ENCODE measurements at places on chromosomes 3 and 15.

GRCh38 chr3:14431917-14432834 is 29.8 kb downstream of the SLC6A6 start:
- DNase-seq = peak; percentile 95

GRCh38 chr3:135895106-135895733 is 70.3 kb upstream of the PPP2R3A start:
- DNase-seq = no peak

DNA sequence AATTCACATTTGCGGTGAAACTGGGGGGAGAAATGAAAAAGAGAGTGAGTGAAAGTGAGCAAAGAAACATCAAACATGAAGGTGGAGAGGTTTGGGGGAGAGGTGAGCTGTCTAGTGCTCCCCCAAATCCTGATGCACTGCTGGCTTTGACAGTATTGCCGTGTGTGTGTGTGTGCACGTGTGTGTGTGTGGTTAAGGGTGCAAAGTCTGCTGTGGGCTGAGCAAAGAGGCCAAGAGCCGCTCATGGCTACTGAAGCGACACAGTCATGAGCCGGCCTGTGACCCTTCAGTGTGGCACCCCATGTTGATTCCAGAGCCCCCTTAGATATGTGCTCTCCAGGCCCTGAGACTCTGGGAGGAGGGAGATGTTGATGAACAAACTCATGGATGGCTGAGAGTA is 94.3 kb downstream of the DGKG start:
- DNase-seq = no peak

- DNase-seq = no peak
Observed at GRCh38 chr3:22159004-22159695, 408.1 kb upstream of the ZNF385D start.

DNA sequence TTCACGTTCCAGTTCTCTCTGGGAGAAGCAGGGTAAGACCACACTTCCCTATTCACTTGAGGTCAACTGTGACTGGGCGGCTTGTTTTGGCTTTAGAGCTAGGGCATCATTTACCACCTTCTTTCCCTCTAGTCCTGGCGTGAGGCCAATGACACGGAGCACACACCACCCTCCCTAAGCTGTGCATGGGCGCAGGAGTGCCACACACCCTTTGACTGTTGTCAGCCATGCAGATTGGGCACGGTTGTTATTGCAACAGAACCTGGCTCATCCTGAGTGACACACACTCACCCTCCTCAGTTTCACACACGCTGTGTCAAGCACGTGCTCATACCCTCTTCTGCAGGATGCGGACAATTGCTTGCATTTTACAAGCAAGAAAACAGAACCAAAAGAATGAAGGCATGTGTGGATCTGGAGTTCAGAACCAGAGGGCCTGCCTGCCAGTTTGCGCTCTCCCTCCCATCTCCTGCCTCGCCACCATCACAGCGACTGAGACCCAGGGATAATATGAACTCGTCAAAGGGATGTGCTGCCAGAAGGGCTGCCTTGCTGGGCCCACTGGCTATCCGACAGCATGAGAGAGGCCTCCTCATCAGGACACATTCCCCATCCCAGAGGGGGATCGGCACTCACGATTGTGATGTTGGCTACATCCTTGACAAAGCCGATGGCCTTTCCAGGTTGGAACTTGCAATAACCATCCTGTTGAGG is 17.6 kb downstream of the CTSH start:
- no peak for DNase-seq

GRCh38 chr3:181709537-181710279 is 2.0 kb upstream of the SOX2 start:
- DNase-seq = peak; percentile 24

- no peak for DNase-seq
Observed at GRCh38 chr3:183503746-183504145, 51.8 kb downstream of the KLHL6 start.

DNA sequence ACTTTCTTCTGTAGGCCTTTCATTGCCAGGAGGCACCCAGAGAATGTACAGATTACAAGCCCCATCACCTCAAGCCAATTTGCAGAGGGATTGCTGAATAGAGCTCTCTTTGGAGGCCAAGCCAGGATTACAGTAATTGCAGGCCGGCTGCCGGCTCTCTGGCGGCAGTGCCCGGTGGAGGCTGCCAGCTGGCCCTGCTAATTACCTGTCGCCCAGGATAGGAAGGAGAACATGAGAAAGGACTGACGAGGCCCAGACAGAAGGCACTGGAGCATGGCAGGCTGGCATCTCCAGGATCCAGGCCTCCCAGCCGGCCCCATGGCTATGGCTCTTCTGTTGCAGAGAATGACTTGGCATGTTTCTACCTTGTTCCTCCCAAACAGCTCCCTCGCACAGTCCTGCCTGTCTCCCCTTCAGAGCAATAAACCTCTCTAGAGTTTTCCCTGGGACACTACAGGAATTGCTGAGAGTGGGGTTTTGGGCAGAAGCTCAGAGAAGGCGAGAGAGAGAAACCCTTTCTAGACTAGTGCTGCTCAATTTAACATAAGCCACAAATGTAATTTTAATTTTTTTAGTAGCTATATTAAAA is 273.6 kb upstream of the PROK2 start:
- no peak for DNase-seq

- no peak for DNase-seq
Observed at GRCh38 chr3:189901481-189901880, 219.2 kb downstream of the P3H2 start.

GRCh38 chr3:143783851-143784370 is 64.4 kb downstream of the SLC9A9 start:
- DNase-seq = no peak

- DNase-seq = peak; percentile 16
Observed at GRCh38 chr3:57557085-57557537, 1.0 kb downstream of the PDE12 start.

GRCh38 chr3:67515778-67516177 is 138.6 kb downstream of the SUCLG2 start:
- no peak for DNase-seq

- no peak for DNase-seq
Observed at GRCh38 chr3:197795200-197795599, 4.1 kb downstream of the LRCH3 start.

DNA sequence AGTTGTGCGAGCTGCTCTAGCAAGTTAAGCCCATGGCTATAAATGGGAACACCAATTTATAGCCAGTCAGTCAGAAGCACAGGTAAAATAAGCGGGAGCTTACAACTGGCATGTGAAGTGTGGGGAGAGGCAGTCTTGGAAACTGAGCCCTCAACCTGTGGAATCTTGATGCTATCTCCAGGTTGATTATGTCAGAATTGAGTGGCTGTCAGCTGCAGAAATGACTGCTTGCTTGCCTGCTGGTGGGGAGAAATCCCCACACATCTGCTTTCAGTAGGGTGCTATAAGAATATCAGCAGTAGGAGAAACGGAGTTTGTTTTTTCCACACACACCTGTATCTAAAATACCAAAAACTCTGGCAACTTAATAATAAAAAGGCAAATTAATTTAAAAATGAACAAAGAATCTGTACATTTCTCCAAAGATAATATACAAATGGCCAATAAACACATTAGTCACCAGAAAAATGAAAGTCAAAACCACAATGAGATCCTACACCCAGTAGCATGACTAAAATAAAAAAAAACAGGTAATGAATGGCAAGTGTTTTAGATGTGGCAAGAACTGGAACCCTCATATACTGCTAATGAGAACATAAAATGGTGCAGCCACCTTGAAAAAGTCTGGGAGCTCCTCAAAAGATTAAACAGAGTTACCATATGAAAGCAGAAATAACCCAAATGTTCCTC is 26.0 kb upstream of the MAP4 start:
- DNase-seq = no peak

- no peak for DNase-seq
Observed at GRCh38 chr3:134976948-134977347, 181.9 kb downstream of the EPHB1 start.

- DNase-seq = no peak
Observed at GRCh38 chr3:153885359-153885758, 235.8 kb upstream of the ARHGEF26 start.

GRCh38 chr3:132641837-132642538 is 17.6 kb downstream of the ACAD11 start:
- DNase-seq = no peak

DNA sequence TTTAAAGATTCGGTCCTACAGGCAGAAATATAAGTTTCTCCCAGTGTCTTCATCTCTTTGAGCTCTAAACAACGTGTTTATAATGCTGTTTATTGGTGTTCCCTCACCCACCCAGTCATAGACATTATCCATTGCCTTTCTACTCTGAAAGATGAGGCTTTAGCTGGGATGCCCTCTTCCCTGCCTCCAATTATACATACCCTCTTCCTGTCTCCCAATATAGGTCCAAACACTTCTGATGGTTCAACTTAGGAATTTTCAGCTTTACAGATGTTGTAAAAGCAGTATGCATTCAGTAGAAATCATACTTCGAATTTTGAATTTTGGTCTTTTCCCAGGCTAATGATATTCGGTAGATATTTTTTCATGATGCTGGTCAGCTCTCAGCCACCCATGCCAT is 2.6 kb downstream of the CMTM8 start:
- no peak for DNase-seq

DNA sequence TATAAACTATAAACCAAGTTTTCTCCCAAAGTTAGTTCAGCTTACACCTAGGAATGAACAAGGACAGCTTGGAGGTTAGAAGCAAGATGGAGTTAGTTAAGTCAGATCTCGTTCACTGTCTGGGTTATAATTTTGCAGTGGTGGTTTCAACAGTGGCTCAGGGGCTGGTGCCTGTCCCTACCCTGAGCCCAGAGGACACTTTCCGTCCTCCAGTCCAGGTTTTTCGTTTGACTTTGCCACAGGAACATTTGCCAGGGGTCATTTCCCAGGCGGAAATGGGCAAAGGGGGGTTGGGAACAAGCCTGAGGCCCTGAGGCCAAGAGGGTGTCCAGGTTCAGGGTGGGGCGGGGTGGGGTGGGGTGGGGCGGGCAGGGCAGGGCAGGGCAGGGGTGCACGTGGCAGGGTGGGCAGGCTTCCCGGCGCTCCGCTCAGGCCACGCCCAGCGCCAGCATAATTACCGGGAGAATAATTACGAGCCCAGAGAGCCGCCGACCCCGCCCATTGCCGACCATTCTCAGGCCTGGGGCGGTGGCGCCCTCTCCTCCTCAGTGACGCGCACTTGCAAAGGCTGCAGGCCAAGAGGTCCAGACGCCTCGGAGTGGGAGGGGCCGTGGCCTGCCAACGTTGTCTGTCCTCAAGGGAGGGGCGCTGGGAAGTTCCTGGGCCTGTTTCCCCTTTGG is 70.4 kb downstream of the KLF13 start:
- DNase-seq = no peak

- DNase-seq = no peak
Observed at GRCh38 chr3:186717039-186717457, at the start of gene KNG1. TSS of gene KNG1 (plus strand) at chr3:186717359. CDS start at chr3:186717543, 184 bp downstream.

DNA sequence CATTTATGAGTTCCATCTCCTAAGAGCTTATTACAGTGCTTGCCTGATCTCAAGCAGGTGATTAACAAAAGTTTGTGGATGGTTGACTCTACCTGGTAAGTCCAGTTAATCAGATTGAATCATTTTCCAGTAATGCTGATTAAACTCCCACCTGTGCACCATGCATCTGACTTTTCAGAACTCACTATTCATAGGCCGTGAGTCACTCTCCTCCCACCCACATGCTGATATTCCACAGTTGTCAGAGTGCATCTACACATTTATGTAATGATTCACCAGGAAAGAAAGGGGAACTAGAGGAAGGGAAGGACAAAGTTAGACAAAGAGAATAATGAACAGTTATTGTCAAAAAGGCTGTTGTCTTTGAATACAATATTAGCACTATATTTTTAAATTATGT is 106.2 kb upstream of the UBE3A start:
- no peak for DNase-seq

DNA sequence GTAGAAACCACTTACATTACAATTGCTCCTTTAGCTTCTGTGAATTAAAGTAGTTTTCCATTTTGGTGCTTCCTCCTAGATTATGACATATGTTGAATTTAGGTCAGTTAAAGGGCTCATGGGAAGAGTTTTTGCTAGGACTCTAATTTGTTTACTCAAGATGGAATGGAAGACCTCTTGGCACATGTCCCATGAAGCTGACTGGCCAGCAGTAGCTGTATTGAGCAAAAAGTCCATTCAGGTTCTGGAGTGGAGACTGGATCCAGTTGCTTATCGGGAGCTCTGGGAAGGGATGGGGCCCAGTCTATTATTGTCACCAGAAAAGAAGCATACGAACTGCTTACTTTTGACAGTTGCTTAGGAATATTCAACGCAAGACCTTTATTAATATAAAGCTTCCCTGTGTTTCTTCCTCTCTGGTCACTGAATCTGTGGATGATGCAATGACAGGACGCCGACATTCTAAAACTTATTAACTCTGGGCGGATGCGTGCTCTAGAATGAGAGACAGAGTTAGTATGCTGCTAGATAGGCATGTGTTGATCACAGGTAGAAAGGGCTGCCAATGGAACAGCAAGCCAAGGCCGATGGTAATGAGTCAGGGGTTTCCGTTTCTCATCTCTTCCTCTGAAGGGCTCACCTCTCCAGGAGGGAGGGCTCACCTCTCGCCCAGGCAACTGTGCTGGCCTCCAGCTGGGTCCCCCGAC is 155.8 kb downstream of the NR1D2 start:
- DNase-seq = no peak

DNA sequence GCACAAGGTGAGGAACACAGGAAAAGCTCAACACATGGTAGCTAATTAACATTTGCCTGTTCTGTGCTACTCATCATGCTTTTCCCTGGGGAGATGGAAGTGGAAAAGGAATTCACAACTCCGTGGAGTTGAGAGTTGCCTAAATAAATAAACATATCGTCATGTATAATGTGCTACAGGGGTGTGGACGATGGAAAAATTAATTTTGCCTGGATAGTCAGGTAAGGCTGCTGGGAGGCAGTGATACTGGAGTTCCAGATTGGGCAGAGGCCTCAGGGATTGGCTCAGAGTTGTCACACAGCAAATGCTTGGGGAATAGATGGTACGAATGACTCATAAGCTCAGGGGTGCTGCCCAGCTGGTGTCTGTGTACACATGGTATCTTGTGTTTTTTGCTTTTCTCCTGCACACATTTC is 3.1 kb upstream of the ABHD6 start:
- DNase-seq = no peak

DNA sequence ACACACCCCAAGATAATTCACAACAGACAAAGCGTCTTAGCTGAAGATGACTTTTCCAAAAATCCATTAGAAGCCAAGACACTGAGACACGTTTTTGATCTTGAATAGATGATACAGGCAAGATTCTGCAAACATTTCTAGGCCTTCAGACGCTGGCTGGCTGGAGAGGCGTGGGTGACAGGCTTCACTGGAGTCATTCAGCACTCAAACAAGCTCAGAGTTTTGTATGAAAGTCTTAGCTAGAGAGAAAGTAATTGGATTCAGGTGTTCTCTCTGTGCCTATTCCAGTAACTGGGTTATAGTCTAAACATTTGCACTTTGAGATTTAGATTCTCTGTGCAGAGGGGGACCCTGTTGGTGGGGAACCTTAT is 147.7 kb upstream of the BHLHE40 start:
- peak; percentile 31 for DNase-seq

All from effector CD4-positive, alpha-beta T cell (primary cell).